Mammary epithelial cell (primary cell): ENCODE measurements at places on chromosomes 3 and 15. TPM values are rescaled to one million over a fixed set of nuclear protein-coding genes. Genes with fewer than 3 reads are reported as not detected.

GRCh38 chr3:112689989-112690388 lies 49.0 kb upstream of the CCDC80 start:
- no peak for DNase-seq

DNA sequence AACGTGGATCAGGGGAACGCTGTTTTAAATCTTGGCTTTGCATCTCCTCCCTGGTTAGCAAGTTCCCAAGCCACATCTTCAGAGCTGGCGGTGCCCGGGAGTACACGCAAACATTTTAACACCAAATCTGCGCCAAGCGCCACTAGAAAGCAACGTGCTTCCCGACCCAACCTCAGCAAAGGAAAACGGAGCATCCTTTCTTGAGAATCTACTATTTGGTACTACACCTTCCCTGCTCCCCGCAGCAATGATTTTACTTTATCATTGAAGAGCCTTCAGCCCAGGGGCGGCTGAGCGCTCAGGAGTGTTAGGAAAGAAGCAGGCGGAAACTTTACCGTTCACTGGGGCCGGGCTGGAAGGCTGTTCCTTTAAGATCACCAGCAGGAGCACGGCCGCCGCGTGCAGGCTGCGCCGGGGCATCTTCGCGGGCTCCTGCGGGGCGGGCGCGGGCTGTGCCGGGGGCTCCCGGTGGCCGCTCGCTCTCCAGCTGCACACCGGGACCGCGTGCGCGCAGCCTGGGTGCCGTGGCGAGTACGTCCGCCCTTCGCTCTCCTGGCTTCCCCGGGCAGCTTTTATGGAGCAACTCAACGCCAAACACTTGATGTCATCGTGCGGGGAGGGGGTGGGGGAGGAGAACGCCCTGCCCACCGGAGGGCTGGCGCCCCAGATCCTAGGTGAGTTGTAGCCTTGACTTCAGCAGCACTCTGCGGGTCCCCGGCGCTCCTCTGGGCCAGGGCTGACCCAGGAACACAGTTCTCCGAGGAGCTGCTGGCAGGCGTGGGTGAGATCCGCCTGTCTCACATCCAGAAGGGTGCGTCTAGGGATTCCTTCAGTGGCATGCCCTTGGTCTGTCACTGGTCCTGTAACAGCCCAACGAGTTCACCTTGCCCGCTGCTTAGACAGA lies at the start of gene CA12:
Gene CA12 (minus strand): TSS at position 546 of the 904 bp plus-strand sequence. CDS start 126 bp downstream, at position 420.
- peak; percentile 56 for DNase-seq

DNA sequence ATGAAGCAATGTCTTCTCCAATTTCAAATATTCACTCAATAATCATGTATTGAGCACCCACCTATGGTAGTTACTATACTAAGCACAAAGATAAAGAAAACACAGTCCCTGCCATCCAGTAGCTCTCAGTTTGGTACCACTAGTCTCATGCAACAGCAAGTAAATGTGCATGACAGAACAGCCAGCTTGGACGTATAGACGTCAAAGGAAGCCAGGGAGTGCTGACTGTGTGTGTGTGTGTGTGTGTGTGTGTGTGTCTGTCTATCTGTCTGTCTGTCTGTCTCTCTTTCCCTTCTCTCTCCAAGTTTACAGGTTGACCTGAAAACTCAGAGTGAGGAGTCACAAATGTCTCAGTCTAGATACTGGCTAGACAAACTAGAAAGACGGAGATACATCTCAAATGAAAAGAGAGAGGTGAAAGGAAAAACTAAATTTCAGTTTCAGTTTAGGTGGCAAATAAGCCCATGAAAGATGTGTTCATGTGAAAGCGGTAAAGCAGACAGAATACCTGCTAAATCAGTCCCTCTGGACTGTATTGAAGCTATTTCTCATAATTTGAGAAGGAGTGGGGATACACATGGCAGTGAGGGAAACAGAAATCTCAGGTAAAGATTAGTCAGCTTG lies 141.1 kb upstream of the PTPRG start:
- DNase-seq = no peak

Gene CFAP92
- 1.0 and 1.1 TPM in 2 replicates for total RNA-seq

- no peak for DNase-seq
Measured at GRCh38 chr15:78085928-78086327, 6.4 kb upstream of the SH2D7 start.

DNA sequence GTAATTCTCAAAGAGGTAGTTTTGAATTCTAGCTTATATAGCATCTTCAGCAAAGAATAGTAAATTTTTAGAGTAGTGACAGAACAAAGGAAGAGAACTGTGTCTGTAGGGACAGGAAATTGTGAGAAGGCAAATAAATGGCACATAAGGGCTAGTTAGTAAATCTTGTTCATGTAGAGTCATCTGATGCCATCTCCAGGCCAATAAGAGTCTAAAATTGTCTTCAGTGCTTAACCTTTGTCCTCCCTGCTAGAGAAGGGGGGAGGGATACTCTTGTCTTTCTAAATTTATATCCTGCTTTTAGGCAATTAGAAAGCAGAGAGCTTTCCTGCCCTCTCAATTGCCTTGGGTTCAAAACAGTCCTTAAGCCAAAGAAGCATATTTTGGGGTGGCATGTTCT lies 87.0 kb upstream of the DNAJC19 start:
- DNase-seq = no peak

- DNase-seq = no peak
Measured at GRCh38 chr3:121793078-121793477, 41.8 kb downstream of the IQCB1 start.

GRCh38 chr3:56361731-56362130 lies 106.5 kb downstream of the ERC2 start:
- DNase-seq = no peak

- no peak for DNase-seq
Measured at GRCh38 chr3:188264226-188265207, 110.6 kb downstream of the LPP start.

DNA sequence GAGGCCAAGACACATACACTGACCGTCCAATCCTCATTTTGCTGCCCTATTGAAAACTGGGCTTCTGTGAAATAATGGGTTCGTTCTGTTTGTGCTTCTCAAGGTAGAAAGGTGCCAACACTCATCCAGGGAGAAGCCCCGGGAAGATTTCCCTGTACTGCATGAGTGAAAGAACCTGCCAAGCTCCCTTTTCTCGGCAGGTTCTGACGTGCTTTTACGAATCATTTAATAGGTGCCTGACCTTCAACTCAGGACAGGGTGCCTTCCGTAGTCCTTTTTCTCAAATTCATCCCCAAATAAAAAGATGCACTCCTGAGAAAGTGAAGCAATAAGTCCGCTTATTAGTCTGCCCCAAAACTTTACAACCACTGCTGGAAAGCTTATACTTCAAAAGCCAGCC lies 64.2 kb downstream of the B3GNT5 start:
- peak; percentile 46 for DNase-seq

- no peak for DNase-seq
Measured at GRCh38 chr3:171986176-171986575, 53.2 kb upstream of the FNDC3B start.

Gene NSUN3
- total RNA-seq = 10.8 TPM

DNA sequence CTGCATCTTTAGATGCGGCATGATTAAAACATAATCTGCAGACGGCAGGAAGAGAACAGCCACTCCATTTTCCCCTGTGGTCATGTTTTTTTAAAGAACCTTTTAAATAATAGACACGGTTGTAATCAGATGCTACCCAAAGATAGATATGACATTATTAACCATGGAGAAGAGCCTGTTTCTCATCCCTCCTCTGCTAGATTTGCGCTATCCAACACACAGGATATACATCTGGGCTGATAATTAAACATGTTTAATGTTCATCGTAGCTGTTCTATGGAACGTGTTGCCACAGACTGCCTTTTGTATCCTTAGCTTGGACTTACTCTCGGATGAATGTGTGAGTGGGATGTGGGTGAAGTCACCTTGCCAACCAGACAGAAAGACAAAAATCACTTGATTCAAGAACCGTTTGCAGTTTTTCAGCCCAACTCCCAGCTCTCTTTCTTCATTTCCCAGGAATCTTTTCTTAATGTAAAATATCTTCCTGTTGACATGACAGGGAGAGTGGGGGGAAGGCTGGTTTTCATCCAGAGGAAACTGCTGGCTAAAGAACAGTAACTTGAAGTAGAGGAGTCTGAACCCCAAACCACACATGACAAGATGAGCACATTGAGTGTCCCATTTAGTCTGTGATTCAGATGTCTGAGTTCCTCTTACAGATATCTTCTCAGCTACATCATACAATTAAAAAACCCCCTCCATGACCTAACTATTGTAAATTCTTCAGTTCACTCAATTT lies 118.6 kb upstream of the PRICKLE2 start:
- DNase-seq = peak; percentile 59

DNA sequence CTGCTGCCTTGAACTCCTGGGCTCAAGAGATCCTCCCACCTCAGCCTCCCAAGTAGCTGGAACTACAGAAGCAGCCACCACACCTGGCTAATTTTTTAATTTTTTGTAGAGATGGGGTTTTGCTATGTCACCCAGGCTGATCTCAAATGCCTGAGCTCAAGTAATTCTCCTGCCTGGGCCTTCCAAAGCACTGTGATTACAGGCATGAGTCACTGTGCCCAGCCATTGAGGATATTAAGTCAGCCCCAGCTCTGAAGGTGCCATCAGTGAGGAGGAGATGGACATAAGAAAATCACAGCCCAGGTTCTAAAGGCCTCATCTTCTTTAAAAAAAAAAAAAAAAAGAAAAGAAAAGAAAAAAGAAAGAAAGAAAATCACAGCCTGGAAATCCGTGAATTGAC lies 26.6 kb upstream of the PSTPIP1 start:
- DNase-seq = peak; percentile 24

- DNase-seq = no peak
Measured at GRCh38 chr15:47991357-47991756, 129.4 kb upstream of the SLC24A5 start.

GRCh38 chr15:38196076-38196475 lies 56.6 kb upstream of the SPRED1 start:
- DNase-seq = no peak

Gene FAH
- 21.2 TPM for total RNA-seq

Gene CD200R1
- 0.33 TPM for total RNA-seq

DNA sequence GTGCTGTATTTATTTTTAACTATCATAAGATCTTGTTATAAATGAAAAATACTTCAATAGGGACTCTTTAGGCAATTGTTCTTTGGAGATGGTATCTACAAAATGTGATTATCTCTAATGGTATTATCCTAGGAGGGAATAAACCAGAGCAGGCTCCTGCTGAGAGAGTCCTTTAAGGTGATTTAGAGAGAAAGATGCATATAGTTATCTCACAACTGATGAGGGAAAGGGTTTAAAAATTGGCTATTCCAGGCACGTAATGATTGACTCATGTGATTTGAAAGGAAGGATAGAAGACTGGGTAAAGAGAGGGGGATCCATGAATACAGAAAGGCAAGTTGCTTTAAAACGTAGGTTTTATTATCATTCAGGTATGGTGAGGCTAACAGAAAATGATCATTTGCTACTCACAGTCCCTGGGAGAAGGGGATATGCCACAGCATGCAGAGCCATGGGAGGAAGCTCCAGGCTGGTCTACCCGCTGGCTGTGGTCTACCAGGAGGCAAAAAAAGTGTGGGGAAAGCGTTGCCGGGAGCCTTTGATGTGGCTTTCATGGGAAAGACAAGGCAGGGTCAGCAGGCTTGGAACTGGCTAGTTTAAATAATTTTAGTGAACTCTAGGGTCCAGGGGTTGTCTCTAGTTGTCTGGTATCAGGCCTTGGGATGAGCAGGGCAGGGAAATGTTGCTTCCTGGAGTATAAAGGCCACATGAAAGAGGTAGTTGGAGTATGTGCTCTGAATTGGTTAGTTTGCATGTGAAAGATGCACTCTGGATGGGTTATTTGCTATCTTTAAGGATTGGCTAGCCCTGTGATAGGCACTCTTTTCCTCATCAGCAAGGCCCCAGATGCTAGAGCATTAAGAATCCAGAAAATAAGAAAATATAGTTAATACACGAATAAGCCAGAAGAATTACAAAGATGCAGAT lies 798.4 kb upstream of the GRM7 start:
- DNase-seq = no peak

DNA sequence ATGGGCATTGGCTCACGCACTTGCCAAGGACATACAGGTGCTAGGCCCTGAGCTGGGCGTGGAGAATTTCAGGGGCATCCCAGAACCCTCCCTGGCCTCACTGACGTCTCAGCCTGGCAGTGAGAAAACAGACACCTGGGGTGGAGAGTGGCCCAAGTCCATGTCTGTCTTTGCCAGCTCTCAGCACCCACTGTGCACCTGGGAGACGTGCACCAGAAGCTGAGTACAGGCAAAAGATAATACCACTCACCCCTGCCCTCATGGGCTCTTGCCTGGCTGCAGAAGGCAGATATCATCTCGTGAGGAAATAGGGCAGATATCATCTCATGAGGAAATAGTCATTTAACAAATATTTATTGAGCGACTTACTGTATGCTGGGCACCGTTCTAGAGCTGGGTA lies 8.0 kb downstream of the LOXL1 start:
- DNase-seq = no peak

- DNase-seq = no peak
Measured at GRCh38 chr3:111069974-111070771, 1.4 kb upstream of the NECTIN3 start.

Gene DVL3
- total RNA-seq = 35.2 TPM

Gene CPEB1
- 8.7 TPM for total RNA-seq

Gene GATA2
- not detected in 2 replicates for total RNA-seq

GRCh38 chr3:138705675-138706074 lies 97.1 kb downstream of the FAIM start:
- no peak for DNase-seq

- no peak for DNase-seq
Measured at GRCh38 chr3:4139462-4140140, 163.6 kb upstream of the SETMAR start.

Gene FOXL2NB
- total RNA-seq = 0.50 TPM

GRCh38 chr15:28106294-28107110 lies 7.4 kb upstream of the OCA2 start:
- DNase-seq = no peak

DNA sequence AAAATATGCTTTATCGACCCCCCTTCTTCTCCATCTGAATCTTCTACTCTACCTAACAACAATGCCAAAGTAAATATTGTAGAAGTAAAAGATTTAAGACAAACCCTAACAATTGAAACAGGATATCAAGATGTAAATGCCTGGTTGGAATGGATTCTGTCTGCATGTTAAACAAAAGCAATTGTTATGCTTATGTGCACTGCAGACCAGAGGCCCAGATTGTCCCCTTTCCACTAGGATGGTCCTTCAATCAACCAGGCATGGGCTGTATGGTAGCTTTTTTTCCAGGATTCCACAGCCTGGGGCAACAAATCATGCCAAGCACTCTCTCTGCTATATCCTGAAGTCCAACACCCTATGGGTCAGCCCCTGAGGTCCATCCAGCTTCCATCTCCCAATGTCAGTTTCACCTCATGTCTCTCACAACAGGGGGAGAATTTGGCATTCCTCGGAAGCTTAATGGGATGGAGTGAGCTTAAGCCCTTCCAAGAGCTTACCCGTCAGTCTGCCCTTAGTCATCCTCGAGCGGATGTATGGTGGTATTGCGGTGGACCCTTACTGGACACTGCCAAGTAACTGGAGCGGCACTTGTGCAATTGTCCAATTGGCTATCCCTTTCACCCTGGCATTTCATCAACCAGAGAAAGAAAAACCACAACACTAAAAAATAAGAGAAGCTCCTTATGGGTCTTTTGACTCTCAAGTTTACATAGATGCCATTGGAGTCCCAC lies 36.2 kb downstream of the ZNF589 start:
- no peak for DNase-seq

GRCh38 chr3:191087391-191087790 lies 111.7 kb upstream of the OSTN start:
- DNase-seq = no peak

Gene SLC7A14
- not detected in 2 replicates for total RNA-seq

- DNase-seq = peak; percentile 9
Measured at GRCh38 chr15:65476903-65477302, 40.6 kb downstream of the DPP8 start.

Gene COL6A5
- not detected in 2 replicates for total RNA-seq

Gene IGSF10
- total RNA-seq = not detected in 2 replicates
